ENCODE measurements at places on chromosomes 6 and 20.

GRCh38 chr6:2626401-2626800 lies 124.3 kb downstream of the MYLK4 start:
- no peak for DNase-seq

GRCh38 chr6:93165850-93166430 lies 253.4 kb downstream of the EPHA7 start:
- DNase-seq = no peak

GRCh38 chr6:15342114-15342513 lies 96.2 kb downstream of the JARID2 start:
- no peak for DNase-seq

DNA sequence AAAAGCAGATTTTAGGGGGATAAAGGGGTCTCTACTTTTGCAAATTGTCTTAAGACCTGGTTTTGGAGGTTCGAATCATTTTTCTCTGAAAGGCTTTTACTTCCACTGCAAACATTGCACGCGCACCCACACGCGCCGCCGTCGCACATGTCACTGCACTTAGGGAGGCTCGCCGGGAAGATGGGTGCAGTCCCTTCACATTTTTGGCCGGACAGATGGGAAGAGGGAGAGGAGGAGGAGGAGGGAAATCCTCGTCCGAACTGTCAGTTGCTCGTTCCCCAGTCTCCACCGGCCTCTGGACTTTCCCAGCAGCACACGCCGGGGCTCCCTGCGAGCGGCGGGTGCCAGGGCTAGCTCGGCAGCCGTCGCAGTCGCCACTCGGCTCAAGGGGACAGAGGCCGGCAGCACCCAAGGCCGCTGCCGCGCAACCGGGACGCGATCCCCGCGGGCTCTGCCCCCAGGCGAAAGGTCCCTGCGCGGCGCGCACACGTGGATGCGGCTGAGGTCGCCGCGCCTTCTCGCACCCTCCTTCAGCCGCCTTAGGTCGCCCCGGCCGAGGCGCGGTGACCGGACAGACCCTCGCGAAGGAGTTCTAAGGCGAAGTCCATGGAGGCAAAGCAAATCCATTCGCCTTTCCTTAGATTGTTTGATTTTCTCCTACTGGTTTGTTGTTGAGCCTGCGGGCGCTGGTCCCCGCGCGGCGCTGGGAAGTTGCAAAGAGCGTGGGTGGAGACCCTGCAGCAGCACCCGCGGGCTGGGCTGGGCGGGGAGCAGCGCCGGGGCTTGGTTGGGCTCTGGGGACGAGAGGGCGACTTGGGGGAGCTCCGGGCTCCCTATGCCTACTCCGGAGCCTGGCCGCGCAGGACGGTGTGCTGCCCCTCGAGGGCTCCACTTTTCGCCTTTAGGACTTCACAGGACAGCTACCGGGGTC lies 1.2 kb downstream of the MYB start:
- DNase-seq = peak; percentile 51

DNA sequence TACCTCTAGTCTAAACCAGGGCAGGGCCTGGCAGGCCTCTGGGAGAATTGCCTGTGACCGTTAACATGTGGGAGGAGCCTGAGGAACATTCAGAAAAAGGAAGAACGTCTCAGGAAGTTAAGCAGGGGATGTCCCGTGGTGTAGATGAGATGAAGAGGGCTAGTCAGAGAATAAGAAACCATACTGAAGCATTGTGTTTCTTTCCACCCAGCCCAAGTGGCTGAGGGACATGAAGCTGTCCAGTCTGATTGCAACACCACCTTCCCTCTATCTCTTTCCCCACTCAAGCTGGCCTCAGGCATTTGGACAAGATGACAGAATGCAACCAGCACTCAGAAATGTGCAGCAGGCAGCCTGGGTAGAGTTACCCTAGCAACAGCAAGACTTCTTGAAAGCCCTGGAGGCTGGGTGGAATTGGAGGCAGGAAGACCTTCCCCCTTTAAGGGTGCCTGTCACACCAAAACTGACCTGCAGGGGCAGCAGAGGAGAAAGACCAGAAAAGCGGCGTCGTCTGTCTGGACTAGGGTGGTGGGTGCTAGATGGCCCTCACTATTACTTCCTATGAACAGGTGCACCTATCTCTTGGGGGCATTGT lies 186.1 kb downstream of the UNC5CL start:
- peak; percentile 86 for DNase-seq

- no peak for DNase-seq
Observed at GRCh38 chr6:13763740-13764381, 50.5 kb downstream of the MCUR1 start.

- no peak for DNase-seq
Observed at GRCh38 chr6:140590641-140591040, 1216.2 kb upstream of the CITED2 start.

GRCh38 chr6:35610830-35611229 lies 77.9 kb downstream of the FKBP5 start:
- DNase-seq = no peak

GRCh38 chr20:9409352-9409751 lies 105.0 kb upstream of the LAMP5 start:
- DNase-seq = no peak

- no peak for DNase-seq
Observed at GRCh38 chr6:170366248-170366960, 59.8 kb downstream of the FAM120B start.

GRCh38 chr6:91476000-91476399 lies 889.1 kb upstream of the MAP3K7 start:
- DNase-seq = peak; percentile 17

- no peak for DNase-seq
Observed at GRCh38 chr6:148934961-148935360, 188.1 kb downstream of the UST start.

- DNase-seq = no peak
Observed at GRCh38 chr20:34843421-34843820, 18.0 kb upstream of the NCOA6 start.

GRCh38 chr6:128723667-128724066 lies 159.3 kb upstream of the LAMA2 start:
- no peak for DNase-seq
